ENCODE measurements at places on chromosomes 12 and 14.
A peak's percentile ranks its signal among the peaks of the same experiment; 100 is the strongest.

DNA sequence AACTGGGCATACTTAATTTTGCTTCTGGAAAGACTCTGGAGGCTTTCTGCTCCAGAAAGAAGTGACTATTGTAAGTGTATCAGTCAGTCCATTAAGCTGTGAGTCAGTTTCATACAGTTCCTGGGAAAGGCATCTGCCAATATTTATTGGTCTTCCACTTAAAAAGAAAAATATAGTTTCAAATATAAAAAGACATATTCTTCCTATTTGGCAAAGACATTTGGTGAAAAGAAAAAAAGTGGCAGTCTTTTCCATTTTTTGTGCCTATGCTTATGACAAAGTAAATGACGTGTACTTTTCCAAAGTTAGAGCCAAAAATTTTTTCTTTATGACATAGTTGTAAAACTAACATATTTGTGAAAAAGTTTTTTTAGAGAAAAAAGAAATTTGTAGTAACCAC is 12.3 kb downstream of the TMEM30B start:
- no peak for DNase-seq

DNA sequence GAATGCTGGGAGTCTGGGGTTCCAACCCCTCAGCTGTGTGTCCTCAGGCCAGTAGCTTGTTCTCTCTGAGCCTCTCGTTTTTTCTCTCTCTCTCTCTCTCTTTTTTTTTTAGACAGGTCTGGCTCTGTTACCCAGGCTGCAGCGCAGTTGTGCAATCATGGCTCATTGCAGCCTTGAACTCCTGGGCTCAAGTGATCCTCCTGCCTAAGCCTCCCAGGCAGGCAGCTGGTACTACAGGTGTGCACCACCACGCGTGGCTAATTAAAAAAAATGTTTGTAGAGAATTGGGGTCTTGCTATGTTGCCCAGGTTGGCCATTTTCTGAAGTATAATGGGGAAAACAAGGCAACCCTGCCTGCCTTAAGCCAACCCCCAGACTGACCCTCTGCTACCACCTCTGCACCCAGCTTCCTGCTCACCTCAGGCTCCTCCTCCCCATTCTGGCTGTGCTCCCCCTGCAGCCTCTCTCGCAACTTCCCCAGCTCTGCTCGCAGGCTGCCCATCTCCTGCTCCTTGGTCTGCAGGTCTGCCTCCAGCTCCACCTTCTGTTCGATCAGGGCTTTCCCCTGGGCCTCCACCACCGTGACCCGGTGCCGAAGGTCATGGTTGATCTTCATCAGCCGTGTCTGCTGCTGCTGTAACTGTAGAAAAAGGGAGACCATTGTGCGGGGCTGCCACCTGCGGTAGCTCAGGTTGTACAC is 35.2 kb downstream of the RILPL1 start:
- no peak for DNase-seq

- DNase-seq: no peak
Observed at GRCh38 chr14:67387195-67387594, 24.8 kb downstream of the PLEK2 start.

- no peak for DNase-seq
Observed at GRCh38 chr12:102757882-102758226, 159.2 kb downstream of the PAH start.

DNA sequence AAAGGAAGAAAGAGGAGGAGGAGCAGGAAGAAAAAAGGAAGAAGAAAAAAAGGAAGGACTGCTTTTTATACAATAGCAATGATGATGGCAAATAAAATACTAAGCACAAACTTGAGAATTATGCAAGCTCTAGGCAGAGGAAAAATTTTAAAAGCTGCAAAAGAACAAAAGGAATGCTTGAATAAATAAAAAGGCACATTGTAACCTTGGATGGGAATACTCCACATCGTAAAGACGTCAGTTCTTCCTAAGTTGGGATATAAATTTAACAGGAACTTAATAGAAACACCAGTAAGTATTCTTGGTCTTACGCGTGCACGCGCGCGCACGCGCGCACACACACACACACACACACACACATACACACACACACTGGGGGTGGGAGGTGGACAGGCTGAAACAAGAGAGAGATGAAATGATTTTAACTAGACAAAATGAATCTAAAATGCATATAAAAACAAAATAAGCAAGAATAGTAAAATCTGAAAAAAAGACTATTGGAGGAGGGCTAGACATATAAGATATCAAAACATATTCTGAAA is 43.0 kb downstream of the SERPINA3 start:
- DNase-seq: no peak

- peak; percentile 39 for DNase-seq
Observed at GRCh38 chr12:116368196-116369194, 91.0 kb upstream of the MED13L start.

- no peak for DNase-seq
Observed at GRCh38 chr12:116164250-116165035, 113.0 kb downstream of the MED13L start.

- DNase-seq: no peak
Observed at GRCh38 chr12:129195081-129195480, 341.8 kb downstream of the GLT1D1 start.

DNA sequence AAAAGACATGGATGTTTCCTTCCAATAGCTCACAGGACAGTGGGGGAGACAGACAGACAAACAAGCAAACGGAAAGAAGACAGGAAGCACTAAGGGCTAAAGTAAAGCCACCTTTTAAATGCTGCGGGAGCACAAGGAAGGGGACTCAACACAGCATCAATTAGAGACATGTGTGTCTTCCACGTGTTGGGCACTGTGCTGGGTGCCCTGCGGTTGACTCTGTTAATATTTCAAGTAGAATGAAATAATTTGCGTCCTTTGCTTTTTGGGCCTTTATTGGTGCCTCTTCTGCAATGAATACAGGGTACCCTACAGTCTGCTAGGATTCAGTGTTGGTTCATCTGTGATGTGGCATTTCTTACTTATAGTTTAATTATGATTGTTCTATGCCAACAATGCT is 90.9 kb upstream of the CPM start:
- no peak for DNase-seq

DNA sequence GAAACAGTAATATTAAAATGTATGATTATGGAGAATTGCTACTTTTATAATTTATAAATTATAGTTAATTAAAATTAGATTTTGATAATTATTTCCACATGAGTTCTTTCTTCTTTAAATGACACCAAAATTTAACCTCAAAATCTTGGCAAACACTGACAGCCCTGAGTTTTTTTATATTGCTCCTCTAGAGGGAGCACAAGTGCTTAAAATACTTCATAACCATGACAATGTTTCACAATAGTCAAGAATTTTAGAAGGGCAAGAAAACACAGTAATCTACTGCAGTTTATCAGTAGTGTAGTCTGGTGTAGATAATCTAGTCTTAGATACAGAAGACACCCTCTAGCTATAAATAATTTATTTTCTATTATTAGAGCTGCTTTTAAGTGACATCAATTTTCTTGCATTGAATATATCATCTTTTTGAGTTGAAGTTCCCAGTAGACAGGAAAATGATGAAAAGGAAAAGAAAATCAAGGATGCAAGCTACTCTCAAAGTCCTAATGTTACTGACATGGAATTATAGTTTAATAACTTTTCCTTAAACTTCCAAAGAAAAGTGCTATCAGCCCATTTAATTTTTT is 14.3 kb upstream of the PTGER2 start:
- no peak for DNase-seq

GRCh38 chr14:76720382-76720813 is 40.9 kb upstream of the VASH1 start:
- DNase-seq: peak; percentile 53

Measured in right kidney (tissue), 9 donors.